ENCODE measurements at places on chromosomes 6 and 20. TPM values are rescaled to one million over a fixed set of nuclear protein-coding genes. Genes with fewer than 3 reads are reported as not detected.

AGPAT1 gene
- total RNA-seq: 15.7 TPM

FOXQ1 gene
- not detected for total RNA-seq

NFATC2 gene
- not detected for total RNA-seq

LINC00237 gene
- not detected for total RNA-seq

ZBTB24 gene
- total RNA-seq: 9.0 TPM

SMOC2 gene
- total RNA-seq: not detected

RXRB gene
- total RNA-seq: 23.9 TPM

QKI gene
- 114 TPM for total RNA-seq

OXT gene
- total RNA-seq: not detected

GOPC gene
- 69.8 TPM for total RNA-seq

TBP gene
- total RNA-seq: 10.0 TPM

CLPSL1 gene
- total RNA-seq: not detected

ERVFRD-1 gene
- total RNA-seq: 0.12 TPM

RBPJL gene
- total RNA-seq: not detected

SLC13A3 gene
- total RNA-seq: 3.1 TPM

GJA10 gene
- total RNA-seq: not detected

SNAI1 gene
- 0.11 TPM for total RNA-seq

RGS17 gene
- total RNA-seq: 27.5 TPM

C2 gene
- 2.0 TPM for total RNA-seq

BRPF3 gene
- total RNA-seq: 20.9 TPM

SLC22A2 gene
- total RNA-seq: 0.12 TPM

RING1 gene
- total RNA-seq: 34.0 TPM

CRNKL1 gene
- 36.0 TPM for total RNA-seq

SLC35F1 gene
- total RNA-seq: 0.12 TPM

ISM1 gene
- total RNA-seq: 0.33 TPM

SLC26A8 gene
- total RNA-seq: not detected

SLC23A2 gene
- total RNA-seq: 11.2 TPM

PTCHD4 gene
- total RNA-seq: 1.5 TPM

TMEM74B gene
- not detected for total RNA-seq

TMEM244 gene
- 0.66 TPM for total RNA-seq

ARFGEF3 gene
- total RNA-seq: 1.7 TPM

ZNF76 gene
- 22.0 TPM for total RNA-seq

SLC44A4 gene
- total RNA-seq: not detected

STX11 gene
- total RNA-seq: 0.77 TPM

MAP3K5 gene
- total RNA-seq: 24.2 TPM

HLA-DQA2 gene
- not detected for total RNA-seq

TRAPPC3L gene
- total RNA-seq: not detected

CDH26 gene
- 0.12 TPM for total RNA-seq

BHLHE23 gene
- total RNA-seq: not detected

ZSCAN31 gene
- total RNA-seq: 19.7 TPM

OR2H2 gene
- total RNA-seq: not detected

C6orf52 gene
- total RNA-seq: 1.5 TPM

TRIM40 gene
- total RNA-seq: not detected

ZNF831 gene
- not detected for total RNA-seq

KCNB1 gene
- under 0.01 TPM for total RNA-seq
